ENCODE measurements at places on chromosomes 12 and 14. TPM values are rescaled to one million over a fixed set of nuclear protein-coding genes. Genes with fewer than 3 reads are reported as not detected.

DNA sequence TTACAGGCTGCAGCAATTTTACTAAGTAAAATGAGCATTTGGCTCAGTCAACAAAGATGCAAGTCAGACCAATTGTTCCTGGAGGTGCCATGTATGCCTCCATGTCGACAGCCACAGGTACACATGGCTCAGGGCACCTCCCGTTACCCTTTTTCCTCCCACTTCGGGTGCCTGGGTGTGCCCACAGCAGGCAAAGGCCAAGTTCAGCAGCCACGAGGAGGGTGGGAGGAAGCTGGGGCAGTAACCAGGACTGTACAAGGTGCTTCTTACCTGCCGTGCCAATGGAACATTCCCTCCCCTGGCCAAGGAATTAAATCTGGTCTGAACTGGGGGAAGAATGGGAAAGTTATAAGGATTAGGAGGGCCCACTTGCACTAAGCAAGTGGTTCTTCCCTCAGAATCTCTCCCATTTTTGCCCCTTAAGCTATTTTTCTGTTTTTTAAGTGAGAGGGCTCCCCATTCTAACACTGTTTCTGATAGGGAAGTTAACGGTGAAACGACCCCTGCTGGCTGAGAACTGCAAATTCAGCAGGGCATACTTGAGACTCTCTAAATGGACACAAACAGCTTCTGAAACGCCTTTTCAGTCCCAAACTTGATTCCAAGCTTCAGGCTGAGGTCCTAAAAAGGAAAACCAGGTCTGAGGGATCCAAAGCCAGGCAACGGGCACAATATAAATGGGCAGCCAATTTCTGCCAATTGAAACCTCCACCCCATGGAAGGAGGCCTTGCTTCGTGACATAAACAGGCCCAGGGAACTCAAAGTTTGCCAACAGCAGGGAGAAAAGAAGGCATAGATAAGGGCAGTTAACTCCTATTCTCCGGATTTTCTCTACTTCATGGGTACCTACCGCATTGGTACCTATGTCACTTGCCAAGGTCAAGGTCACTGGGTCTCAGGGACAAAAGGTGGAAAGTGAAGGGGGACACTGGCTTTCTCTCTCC is 24.8 kb downstream of the CLECL1 start:
- DNase-seq, result no peak

DNA sequence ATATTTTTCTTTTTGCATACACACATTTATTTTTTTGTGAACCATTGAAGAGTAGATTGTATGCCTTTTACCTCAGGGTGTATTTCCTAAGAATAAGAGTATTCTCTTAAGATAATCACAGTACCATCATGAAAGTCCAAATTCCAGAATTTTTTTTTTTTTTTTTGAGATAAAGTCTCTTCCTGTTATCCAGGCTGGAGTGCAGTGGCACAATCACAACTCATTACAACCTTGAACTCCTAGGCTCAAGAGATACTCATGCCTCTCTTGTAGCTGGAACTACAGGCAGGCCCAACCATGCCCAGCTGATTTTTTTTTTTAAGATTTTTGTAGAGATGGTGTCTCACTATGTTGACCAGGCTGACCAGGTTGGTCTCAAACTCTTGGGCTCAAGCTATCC is 10.9 kb downstream of the FRS2 start:
- no peak for DNase-seq

DNA sequence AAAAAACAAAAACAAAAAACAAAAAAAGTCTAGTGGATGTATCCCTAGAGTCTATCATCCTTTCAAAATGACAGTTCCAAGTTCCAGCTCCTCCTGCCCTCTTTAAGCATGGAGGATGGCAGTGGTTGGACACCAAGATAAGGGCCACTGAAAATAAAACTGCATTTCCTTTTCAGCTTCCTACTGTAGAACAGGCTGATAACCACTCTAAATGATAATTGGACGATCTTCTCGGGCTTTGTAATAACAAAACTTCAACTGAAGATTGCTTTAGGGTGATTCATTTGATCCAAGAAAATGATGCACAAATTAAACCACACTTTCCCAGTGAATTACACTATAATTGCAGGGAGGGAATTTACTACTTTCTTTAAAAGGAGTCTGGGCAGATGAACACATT is 42.2 kb upstream of the CRACR2A start:
- DNase-seq, result no peak

DNA sequence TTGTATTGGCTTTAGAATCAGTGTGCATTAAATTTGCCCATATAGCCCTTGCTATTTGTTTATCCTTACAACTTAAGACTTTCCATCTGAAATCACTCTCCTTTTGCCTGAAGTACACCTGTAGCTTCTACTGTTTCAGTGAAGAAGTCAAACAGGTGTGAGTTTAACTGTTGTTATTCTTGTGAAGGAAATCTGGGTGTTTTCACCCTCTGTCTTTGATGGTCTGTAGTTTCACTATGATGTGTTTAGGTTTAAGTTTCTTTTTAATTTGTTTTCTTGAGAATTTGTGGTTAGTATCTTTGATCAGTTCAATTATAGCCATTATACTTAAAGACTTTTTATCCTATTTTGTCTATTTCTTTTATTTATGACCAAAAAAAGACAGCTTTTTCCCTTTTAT is 68.9 kb upstream of the BBS10 start:
- no peak for DNase-seq

DNA sequence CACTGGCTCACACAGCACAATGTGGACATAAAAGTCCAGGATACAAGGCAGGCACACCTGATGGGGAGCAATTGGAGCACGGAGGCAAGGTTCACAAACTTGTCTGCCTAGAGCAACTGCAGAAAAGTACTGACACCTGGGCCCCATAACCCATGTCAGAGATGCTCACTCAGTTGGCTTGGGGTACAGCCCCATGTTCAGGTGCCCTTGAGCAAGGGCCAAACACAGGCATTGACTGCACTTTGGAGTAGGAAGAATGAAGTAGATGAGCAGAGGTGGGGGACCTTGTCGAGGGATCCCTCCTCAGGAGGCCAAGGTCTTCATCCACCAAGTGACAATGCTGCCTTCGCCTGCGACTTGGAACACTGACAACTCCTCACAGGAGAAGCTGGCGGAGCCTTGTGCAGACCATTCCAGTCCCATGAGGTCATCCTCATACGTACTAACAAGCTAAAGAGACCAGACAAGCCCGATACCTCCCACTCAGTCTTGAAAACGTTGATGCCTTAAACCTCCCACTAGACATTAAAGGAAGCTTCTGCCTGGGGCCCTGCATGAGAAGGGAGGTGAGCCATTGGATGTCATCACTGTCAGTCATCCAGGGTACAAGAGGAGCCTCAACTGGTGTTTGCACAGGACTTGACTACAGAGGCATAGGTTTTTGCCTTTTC is 42.5 kb upstream of the C14orf180 start:
- DNase-seq, result peak; percentile 41

DNA sequence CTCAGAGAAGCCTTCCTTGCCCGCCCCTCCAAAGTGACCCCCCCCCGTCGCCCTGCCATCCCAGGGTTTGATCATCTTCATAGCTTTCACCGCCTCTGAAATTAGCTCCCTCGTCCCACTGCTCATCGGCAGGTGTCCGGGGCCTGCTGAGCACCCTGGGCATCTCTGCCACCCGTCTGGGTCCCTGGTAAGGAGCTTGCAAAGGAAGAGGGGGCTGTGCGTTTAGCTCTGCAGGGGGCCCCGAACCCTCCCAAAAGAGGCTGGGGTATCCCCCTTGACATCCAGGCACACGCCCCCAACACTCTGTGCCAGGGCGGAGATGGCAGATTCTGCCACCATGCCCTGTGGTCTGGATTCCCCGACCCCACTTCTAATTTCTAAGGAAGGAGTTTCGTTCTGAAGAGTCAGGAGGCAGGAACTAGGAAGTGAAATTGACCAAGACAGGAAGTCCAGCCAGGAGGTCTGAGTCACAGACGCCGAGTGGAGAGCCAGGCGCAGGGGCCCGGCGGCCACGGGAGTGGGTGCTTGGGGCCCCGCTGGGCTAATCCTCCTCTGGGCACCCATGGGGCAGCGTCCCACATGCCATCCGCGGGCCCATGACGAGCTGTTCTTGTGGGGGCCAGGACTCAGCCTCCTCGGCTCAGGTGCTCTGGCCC is 95.7 kb downstream of the RFLNA start:
- no peak for DNase-seq

DNA sequence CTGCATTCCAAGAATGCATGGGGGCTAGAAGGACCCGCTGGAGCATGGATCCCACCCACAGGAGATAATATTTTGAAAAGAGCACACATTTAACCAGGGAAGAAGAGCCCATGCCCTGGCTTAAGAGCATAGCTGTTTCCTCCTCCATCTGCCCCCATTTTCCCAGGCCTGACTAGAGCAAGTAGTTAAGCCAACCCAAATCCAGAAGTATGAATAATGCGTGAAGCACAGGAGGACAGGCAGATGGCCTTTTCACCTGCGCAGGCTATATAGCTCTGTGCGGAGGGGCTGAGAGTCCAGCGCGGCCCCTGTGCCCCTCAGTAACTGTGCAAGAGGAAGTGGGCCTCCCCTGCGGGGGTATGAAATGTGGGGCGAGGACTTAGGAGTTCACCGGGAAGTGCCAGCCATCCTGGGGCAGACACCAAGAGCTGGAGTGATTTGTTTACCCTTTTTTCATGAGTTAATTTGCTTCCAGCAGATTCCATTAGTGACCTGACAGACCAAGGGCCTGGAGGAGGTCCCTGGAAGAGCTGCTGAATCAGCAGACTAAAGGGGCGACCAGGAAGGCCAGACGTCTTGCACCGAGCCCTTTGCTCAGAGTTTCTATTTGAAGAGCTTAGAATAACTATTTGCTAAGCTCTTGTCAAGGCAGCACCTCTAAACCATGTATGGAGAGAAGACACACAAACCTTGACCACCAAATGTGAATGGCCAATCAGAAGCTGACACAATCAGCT is 37.2 kb downstream of the DPF3 start:
- DNase-seq, result peak; percentile 41

CLEC4C gene
- not detected for total RNA-seq

BEGAIN gene
- 2.2 TPM for total RNA-seq

CARMIL3 gene
- total RNA-seq, result 0.61 TPM

LGR5 gene
- 0.22 TPM for total RNA-seq

B4GALNT1 gene
- 2.7 TPM for total RNA-seq

LRP1-AS gene
- total RNA-seq, result not detected

Data from mesenteric fat pad (tissue), 1 donor.